CD4-positive, alpha-beta T cell treated with Interleukin-17A for 1 hour (primary cell): ENCODE measurements at places on chromosomes 12 and 14.
A peak's percentile ranks its signal among the peaks of the same experiment; 100 is the strongest.

- peak; percentile 4 for DNase-seq
Measured at GRCh38 chr12:70365398-70365647, 767 bp upstream of the KCNMB4 start.

DNA sequence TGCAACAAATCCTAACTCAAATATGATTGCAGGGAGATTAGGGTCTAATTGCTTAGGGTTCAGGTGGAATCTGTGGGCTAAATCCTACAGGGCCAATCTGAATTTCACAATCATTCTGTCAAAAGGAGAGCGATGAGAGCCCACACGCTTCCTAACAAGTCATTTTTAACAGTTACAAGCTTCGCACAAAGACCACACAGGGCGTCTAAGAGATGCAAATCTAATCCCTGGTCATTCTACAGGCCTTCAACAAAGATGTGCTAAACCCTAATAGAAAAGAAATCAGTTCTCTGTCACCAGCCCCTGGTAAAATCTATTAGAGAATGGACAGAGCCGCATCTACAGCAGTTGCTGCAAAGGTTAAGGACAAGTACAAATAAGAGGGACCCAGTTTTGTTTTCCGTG is 15.3 kb downstream of the NKX2-1 start:
- no peak for DNase-seq

- DNase-seq = no peak
Measured at GRCh38 chr12:4278329-4279197, 5.0 kb downstream of the CCND2 start.

- DNase-seq = no peak
Measured at GRCh38 chr14:93686268-93686667, 102.0 kb downstream of the PRIMA1 start.

DNA sequence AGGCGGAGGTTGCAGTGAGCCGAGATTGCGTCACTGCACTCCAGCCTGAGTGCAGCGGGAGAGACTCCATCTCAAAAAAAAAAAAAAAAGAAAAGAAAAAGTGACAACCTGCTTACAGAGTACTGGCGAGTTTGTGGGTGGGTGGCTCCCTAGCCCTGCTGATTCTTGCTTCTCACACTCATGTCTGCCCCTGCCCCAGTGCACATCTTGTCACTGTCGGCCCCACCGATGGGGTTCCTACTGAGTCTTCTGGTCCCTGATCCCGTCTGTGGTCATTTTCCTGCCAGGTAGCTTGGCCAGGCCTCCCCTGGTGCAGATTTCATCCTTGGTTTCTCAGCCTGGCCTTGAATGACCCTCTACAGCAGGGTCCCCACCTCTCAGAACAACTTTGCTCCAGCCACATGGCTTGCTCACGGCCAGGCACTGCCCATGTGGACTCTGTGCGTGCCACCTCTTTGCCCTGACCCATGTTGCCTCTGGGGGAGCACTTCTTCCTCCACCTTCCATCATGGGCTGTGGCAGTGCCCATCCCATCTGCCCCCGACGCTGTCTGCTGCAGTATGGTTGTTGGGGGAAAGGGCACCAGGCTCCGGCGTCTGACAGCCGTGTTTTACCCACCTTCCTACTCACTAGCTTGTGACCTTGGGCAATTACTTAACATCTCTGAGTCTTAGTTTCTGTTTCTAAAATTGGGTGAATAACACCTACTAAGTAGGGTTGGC is 2.1 kb upstream of the PTPN6 start:
- DNase-seq = peak; percentile 66

- DNase-seq = no peak
Measured at GRCh38 chr14:57962325-57963035, 96.6 kb upstream of the SLC35F4 start.

- DNase-seq = no peak
Measured at GRCh38 chr12:109288571-109288970, 20.5 kb downstream of the FOXN4 start.

GRCh38 chr14:70168406-70168805 is 20.3 kb downstream of the SLC8A3 start:
- DNase-seq = no peak

DNA sequence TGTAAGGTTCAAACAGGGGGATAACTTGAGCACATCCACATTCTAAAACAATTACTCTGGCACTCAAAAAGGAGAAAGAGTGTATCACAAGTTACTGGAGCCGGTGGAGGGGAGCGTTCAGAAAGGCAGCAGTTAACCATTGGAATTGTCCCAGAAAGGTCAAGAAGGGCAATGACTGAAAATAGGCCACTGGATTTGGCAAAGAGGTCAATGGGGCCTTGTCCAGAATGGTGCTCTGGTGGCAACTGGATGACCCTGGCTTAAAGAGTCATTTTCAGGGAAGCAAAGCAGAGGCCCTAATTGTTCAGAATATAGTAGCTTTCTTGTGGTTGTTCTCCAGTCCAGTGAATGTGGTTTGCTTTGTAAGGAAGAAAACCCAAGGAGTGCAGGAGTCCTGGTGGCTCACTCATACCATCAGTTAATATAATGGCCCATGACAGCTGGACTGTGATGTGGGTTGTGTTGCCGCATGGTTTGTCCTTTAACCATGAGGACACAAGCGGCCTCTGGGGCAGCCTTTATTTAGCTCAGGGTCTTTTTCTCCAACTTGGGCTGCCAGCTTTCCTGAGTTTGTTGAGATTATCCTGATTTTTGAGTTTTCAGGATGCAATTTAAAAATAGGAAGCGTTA is 142.8 kb upstream of the PELI2 start:
- DNase-seq = no peak

GRCh38 chr14:102734436-102734835 is 42.8 kb upstream of the TRAF3 start:
- DNase-seq = no peak

GRCh38 chr14:103315351-103315911 is 18.6 kb upstream of the EIF5 start:
- DNase-seq = no peak
